ENCODE measurements at places on chromosomes 7 and 10. TPM values are rescaled to one million over a fixed set of nuclear protein-coding genes. Genes with fewer than 3 reads are reported as not detected.

GRCh38 chr7:158772916-158773315 is 56.4 kb downstream of the ESYT2 start:
- no peak for DNase-seq

DNA sequence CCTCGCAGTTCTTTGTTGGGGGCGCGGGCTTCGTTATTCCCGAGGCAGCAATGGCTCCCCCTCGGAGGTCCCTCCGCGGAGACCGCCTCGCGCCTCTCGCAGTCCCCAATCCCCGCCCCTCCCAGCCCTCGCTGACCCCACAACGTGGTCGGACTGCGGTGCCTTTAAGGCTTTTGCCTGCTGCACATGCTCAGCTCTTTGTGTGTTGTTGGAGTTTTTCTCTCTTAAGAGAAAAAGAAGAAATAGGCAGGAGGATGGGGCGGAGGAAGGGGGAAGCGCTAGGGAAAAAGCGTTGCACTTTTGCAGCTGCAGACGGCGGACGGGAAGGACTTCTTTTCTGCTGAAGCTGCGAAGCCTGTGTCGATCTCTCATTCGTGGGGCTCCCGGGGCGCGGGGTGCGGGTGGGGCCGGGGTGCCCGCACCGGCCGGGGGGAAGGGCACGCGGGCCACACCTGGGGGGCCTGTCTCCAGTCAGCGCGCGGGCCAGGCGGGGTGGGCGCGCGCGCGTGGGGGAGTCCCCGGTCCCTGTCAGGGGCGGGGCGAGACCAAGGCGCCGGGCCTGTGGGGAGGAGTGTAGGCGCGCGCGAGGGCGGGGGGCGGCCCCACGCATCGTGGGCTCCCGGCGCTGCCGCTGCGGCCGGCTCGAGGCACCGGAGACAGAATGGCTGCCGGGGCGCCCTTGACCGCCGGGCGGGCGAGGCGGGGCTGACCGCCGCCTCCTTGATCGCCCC is 445 bp upstream of the ATRNL1 start:
- DNase-seq, result peak; percentile 84

- no peak for DNase-seq
Observed at GRCh38 chr10:88083597-88083989, 220.2 kb downstream of the PTEN start.

The AP4M1 gene
- polyA plus RNA-seq, result 16.4 TPM

The NEUROD6 gene
- not detected for polyA plus RNA-seq

Data from kidney (tissue), 22 donors.